ENCODE measurements at places on chromosomes 5 and 9.

DNA sequence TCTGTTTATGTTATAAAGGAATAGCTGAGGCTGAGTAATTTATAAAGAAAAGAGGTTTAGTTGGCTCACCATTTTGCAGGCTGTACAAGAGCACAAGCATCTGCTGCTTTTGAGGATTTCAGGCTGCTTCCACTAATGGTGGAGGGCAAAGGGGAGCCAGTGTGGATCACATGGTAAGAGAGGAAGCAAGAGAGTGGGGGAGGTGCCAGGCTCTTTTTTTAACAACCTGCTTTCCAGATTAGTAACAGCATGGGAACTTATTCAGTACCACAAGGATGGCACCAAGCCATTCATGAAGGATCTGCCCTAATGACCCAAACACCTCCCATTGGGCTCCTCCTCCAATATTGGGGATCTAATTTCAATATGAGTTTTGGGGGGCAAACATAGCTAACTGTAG lies 40.4 kb downstream of the CCL28 start:
- no peak for DNase-seq

DNA sequence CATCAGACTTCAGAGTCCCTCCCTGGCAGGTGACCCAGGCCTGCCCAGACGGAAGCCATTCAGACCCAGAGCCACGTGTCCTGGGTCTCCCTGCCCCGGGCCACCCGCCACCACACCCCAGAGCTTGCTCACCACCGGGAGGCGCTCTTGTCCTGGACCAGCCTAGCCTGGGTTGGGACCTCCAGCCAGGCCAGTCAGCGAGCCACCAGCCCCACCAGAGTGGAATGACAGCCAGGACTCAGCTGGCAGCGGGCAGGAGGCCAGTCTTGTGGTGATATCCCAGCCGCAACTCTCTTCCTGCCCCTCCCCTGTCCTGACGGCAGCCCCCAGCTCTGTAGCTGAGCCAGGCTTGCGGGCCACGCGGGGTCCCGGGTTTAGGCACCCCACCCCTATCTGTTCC lies 1.7 kb upstream of the PTGDS start:
- DNase-seq: no peak

DNA sequence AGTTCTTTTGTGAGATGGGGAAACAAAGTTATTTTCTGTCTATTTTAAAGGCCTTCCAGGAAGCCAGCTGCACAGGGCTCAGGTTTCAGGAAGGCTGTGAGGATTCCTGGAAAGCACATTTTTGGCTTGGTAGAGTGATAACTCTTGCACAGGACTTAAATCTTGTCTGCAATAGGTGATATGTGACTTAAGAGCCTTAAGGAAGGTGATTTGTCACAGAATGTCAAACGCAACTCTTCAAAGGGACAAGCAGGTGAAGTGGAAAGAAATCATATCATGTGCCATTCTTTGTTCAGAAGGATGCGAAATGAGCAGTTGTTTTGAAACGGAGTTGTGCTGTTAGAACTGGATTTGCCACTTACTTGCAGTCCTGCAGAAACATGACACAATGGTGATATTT lies 459.3 kb downstream of the MAT2B start:
- no peak for DNase-seq

DNA sequence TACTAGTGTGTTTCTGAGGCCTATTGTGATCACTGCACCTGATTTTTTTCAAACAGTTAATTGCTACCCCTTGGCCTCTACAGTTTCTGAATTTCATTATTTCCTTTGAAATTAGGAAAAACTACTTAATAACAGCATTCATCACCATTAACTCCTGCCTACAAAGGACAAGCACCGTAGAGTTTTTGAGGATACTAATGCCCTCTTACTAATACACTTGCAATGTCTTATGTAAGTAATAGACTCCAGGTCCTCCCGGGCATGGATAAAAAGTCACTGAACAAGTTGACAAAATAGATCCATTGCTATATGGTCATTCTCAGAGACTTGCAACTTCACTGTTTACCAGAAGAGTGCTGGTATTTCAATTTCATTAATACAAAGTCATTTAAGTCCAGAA lies 1172.5 kb downstream of the CDH12 start:
- no peak for DNase-seq

GRCh38 chr9:125134976-125135375 lies 8.4 kb downstream of the SCAI start:
- no peak for DNase-seq
